ENCODE measurements at places on chromosomes 16 and 17.

- DNase-seq: peak; percentile 61
Measured at GRCh38 chr17:3754458-3755334, 31.0 kb downstream of the HASPIN start.

DNA sequence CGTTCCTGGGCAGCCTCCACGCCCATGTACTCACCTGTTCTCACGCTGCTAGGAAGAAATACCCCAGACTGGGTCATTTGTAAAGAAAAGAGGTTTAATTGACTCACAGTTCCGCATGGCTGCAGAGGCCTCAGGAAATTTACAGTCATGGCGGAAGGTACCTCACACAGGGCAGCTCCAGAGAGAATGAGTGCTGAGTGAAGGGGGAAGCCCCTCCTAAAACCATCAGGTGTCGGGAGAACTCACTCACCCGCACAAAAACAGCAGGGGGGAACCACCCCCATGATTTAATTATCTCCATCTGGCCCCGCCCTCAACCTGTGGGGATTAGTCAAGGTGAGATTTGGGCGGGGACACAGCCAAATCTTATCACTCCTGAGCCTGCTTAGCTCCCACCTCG lies 18.2 kb downstream of the RAB40C start:
- peak; percentile 58 for DNase-seq

- DNase-seq: no peak
Measured at GRCh38 chr17:46020998-46021397, 21.9 kb downstream of the STH start.

DNA sequence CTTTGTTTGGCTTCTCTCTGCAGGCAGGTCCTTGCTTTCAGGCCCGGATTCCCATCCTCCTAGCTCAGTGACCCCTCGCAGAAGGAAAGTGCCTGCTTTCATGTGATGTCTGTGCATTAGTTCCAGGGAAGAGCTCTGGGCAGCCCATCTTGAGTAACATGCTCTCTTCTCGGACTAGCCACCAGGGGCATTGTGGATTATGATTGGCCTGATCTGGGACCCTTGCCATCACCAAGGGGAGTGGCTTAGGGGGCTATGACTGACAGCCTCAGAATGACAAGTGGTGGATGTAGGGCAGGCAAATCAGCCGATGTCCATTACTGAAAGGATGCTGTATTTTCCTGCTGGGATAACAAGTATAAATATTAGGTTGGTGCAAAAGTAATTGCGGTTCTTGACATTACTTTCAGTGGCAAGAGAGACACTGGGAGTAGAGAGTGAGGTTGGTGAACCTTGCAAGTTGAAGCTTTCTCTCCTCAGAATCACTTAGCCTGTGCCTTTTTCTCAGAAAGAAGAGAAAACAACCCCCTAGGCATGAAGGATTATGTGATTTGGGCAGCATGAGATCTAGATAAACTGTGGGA lies 71.5 kb upstream of the MPHOSPH6 start:
- no peak for DNase-seq

- no peak for DNase-seq
Measured at GRCh38 chr17:22409160-22409751, 716.9 kb downstream of the KCNJ18 start.

- DNase-seq: no peak
Measured at GRCh38 chr16:64453646-64454045, 668.2 kb downstream of the CDH11 start.

GRCh38 chr17:73464447-73464846 lies 152.6 kb upstream of the CDC42EP4 start:
- DNase-seq: no peak

DNA sequence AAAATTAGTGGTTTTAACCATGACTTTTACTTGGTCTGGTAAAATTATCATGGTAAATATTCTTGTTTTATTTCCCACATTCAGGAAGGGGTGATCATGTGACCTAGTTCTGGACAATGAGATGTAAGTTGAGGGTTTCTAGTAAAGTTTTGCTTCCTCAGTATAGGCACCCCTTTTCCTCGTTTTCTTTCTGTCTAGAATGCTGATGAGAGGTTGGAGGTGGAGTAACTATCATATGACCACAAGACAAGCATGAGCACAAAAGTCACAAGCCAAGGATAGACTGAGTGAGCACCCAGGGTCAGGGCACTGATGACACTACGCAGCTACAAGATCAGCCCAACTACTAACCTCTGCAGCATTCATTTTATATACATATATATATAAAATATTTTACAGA lies 53.9 kb downstream of the MYO1D start:
- no peak for DNase-seq

GRCh38 chr17:73610331-73610911 lies 33.8 kb downstream of the SDK2 start:
- no peak for DNase-seq

DNA sequence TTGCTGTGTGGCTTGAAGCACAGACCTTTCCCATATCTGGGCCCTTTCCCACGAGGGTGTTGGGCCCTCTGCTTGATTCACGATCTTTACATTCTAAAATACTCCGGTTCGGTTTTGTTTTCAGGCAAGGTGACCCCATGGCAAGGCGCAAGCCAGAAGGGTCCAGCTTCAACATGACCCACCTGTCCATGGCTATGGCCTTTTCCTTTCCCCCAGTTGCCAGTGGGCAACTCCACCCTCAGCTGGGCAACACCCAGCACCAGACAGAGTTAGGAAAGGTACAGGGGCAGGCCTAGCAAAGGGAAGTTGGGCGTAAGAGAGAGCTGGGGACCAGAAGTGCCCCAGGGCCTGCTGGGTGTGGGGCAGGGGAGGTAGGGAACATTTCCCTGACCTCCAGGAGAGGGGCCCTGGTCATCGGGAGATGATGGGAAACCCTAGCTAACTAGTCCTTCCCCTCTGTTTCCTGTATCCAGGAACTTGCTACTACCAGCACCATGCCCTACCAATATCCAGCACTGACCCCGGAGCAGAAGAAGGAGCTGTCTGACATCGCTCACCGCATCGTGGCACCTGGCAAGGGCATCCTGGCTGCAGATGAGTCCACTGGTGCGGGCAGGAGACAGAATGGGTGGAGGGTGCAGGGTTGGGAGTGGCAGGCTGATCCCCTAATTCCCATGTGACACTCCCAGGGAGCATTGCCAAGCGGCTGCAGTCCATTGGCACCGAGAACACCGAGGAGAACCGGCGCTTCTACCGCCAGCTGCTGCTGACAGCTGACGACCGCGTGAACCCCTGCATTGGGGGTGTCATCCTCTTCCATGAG lies 1.4 kb downstream of the ALDOA start:
- no peak for DNase-seq

- DNase-seq: no peak
Measured at GRCh38 chr16:85015481-85016187, 4.3 kb upstream of the ZDHHC7 start.

- DNase-seq: no peak
Measured at GRCh38 chr17:82860606-82861392, 21.0 kb upstream of the ZNF750 start.

DNA sequence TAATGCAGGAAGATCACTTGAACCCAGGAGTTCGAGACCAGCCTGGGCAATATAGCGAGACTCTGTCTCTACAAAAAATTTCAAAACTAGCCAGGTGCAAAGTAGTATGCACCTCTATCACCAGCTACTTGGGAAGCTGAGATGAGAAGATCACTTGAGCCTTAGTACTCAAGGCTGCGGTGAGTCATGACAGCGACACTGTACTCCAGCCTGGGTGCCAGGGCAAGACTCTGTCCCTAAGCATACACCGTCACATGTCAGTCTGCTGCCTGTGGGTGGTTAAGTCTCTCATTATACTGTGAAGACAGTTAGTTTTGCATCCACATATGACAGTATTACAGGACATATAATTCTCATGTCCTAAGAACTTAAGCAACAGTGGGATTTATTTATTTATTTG lies 21.8 kb downstream of the NMRAL1 start:
- no peak for DNase-seq

- DNase-seq: no peak
Measured at GRCh38 chr17:33469911-33470310, 176.8 kb upstream of the ASIC2 start.

- no peak for DNase-seq
Measured at GRCh38 chr16:26594666-26595065, 472.1 kb upstream of the C16orf82 start.

- DNase-seq: no peak
Measured at GRCh38 chr17:49789243-49789578, 730 bp downstream of the KAT7 start.

- DNase-seq: no peak
Measured at GRCh38 chr17:41140360-41141131, at the start of gene KRTAP4-6. Gene KRTAP4-6, minus strand, starts transcription at chr17:41140544. Its CDS starts 57 bp downstream, at chr17:41140487.

GRCh38 chr16:86854058-86854621 lies 275.8 kb downstream of the FOXL1 start:
- no peak for DNase-seq

Measured in activated T-cell treated with anti-CD3 and anti-CD28 coated beads for 48 hours (primary cell).